Activated naive CD4-positive, alpha-beta T cell treated with anti-CD3 and anti-CD28 coated beads, Interleukin-2, amount 10 ng/mL, durations not matched to agents 7 days and 5 days (primary cell): ENCODE measurements at places on chromosomes 12 and 14.

- no peaks in the 10 kb centered on the region for H3K4me1 ChIP-seq
- H3K27me3 ChIP-seq = peaks cover 64% of the 10 kb centered on the region
- H3K4me3 ChIP-seq = no peak overlapping the region
- no peaks in the 10 kb centered on the region for H3K36me3 ChIP-seq
- no peak overlapping the region for H3K27ac ChIP-seq
- DNase-seq = no peak
Observed at GRCh38 chr14:72633551-72633950, 260.4 kb downstream of the DPF3 start.

- no peak overlapping the region for H3K4me3 ChIP-seq
- H3K27ac ChIP-seq = no peak overlapping the region
- H3K4me1 ChIP-seq = no peaks in the 10 kb centered on the region
- H3K36me3 ChIP-seq = no peaks in the 10 kb centered on the region
- H3K27me3 ChIP-seq = no peaks in the 10 kb centered on the region
Observed at GRCh38 chr14:53842938-53843337, 113.7 kb downstream of the BMP4 start.

- DNase-seq = no peak
- H3K36me3 ChIP-seq = no peaks in the 10 kb centered on the region
- no peaks in the 10 kb centered on the region for H3K27me3 ChIP-seq
Observed at GRCh38 chr12:131340616-131341210, 370.2 kb upstream of the SFSWAP start.

- no peak for DNase-seq
- H3K36me3 ChIP-seq = no peaks in the 10 kb centered on the region
- H3K27me3 ChIP-seq = peaks cover 35% of the 10 kb centered on the region
- H3K27ac ChIP-seq = no peak overlapping the region
- no peaks in the 10 kb centered on the region for H3K4me1 ChIP-seq
Observed at GRCh38 chr14:96670391-96670790, 126.8 kb upstream of the VRK1 start.

GRCh38 chr12:623172-623864, 39.9 kb downstream of the NINJ2 start:
- no peak for DNase-seq
- no peak overlapping the region for H3K4me3 ChIP-seq
- no peaks in the 10 kb centered on the region for H3K27me3 ChIP-seq
- H3K27ac ChIP-seq = no peak overlapping the region
- H3K4me1 ChIP-seq = peaks cover 53% of the 10 kb centered on the region
- no peaks in the 10 kb centered on the region for H3K36me3 ChIP-seq

- DNase-seq = no peak
- peaks cover 21% of the 10 kb centered on the region for H3K36me3 ChIP-seq
Observed at GRCh38 chr14:100281286-100282082, 24.8 kb downstream of the SLC25A29 start.

- H3K27me3 ChIP-seq = no peaks in the 10 kb centered on the region
- H3K27ac ChIP-seq = no peak overlapping the region
- H3K4me1 ChIP-seq = no peaks in the 10 kb centered on the region
- H3K36me3 ChIP-seq = peaks cover 27% of the 10 kb centered on the region
- H3K4me3 ChIP-seq = no peak overlapping the region
Observed at GRCh38 chr12:104334581-104334980, 31.0 kb downstream of the EID3 start.

DNA sequence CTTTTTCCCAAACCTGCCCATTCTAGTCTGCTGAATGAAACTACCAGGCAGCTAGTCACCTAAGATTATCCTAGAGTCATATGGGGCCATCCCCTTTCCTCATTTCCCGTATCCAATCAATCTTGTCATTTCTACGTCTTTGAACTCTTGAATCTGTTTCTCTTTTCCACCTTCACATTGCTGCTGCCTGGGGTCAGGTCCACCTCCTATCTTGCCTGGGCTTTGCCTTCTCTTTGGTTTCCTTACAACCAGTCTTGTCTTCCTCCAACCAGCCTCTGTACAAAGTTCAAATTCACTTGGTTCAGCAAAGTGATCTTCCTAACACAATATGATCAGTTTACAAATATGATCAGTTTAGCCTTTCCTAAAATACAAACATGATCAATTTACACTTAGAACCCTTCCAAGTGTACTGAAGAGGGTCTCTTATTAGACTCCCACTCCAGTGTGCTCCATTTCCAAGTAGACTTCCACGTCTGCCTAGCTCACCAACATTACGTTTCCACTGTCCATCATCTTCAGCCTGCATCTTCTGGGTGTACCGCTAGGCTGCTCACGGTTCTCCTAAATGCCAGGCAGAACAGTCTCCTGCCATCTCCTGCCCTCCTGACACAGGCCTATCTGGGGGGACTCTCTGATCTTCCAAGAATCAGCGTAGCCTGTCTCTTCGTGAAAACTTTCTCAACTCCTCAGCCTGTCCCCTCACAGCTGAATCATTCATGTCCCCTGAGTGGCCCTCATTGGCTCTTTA, 4.1 kb upstream of the ACVR1B start:
- peaks cover 5% of the 10 kb centered on the region for H3K4me1 ChIP-seq
- no peaks in the 10 kb centered on the region for H3K36me3 ChIP-seq
- DNase-seq = no peak
- no peak overlapping the region for H3K4me3 ChIP-seq
- H3K27ac ChIP-seq = no peak overlapping the region

GRCh38 chr12:4417455-4417854, 28.2 kb downstream of the FGF6 start:
- H3K27me3 ChIP-seq = peaks cover 52% of the 10 kb centered on the region
- no peak overlapping the region for H3K4me3 ChIP-seq
- H3K27ac ChIP-seq = no peak overlapping the region
- no peaks in the 10 kb centered on the region for H3K36me3 ChIP-seq

DNA sequence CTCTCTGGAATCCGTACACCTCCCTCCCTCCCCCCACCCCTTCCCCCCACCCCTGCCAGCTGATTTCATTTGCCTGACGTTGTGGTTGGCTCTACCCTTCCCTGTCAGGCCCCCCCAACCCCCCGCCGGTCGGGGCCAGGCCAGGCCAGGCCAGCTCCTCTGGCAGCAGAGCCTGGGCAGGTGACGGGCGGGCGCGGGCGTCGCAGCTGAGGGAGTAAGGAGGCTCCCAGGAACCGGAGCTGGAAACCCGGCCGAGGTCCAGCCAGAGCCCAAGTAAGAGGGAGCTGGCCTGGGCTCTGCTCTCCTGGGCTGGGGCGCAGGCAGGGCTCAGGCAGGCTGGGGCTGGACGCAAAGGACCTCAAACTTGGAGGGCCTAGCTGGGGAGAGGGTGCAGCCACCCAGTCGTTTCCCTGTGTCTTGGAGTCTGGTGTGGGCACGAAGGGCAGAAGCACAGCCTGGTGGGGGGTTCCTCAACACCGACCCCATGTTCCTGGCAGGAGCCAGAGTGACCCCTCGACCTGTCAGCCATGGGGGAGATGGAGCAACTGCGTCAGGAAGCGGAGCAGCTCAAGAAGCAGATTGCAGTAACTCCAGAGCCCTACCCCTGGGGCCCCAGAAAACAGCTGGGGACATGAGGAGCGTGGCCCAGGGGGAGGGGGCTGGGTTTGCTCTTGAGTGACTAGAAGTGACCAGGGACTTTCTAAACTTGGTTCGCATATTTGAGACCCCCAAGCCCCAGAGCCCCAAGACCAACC, at the start of gene GNB3:
Gene GNB3, plus strand, starts transcription at position 165 of the 755 bp plus-strand sequence. Its CDS starts 363 bp downstream, at position 528.
- DNase-seq = no peak
- no peaks in the 10 kb centered on the region for H3K36me3 ChIP-seq
- H3K27ac ChIP-seq = no peak within 1 kb of the TSS
- no peaks in the 10 kb centered on the region for H3K4me1 ChIP-seq
- no peak within 1 kb of the TSS for H3K4me3 ChIP-seq

DNA sequence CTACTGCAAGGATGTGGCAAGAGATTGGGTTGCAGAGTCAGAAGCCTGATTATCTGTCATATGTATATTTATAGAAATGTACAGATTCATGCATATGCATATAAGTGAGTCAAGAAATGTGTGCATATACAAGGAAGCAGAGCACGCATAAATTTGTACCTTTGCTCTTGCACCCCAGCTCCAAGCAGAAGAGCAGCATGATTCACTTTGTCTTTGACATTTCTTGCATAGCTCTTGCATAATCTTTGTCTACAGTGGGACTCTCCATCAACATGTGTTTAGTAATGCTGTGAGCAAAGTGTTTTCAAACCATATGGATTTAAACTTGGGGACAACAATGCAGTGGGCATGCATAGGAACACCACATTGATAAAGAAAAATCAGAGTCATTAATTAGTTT, 330.7 kb upstream of the DCN start:
- H3K27me3 ChIP-seq = no peaks in the 10 kb centered on the region
- no peak for DNase-seq
- no peaks in the 10 kb centered on the region for H3K36me3 ChIP-seq
- H3K4me3 ChIP-seq = no peak overlapping the region
- H3K27ac ChIP-seq = no peak overlapping the region

DNA sequence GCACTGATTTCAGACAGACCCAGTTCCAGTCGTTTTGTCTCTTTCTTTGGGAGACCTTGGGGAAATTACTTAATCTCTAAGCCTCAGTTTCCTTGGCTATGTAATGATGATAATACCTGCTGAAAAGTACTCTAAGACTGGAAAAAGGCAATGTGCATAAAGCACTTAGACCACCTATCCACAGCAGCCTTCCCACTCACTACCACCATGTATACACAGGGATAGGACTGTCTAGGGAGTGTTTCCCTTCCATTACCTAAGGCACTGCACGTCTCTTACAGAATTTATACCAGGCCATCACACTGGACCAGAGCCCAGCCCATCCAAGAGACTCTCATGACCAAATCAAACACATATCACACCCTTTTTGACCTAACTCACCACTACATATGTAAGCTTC, 6.3 kb downstream of the RPS29 start:
- peaks cover 53% of the 10 kb centered on the region for H3K4me1 ChIP-seq
- no peak overlapping the region for H3K4me3 ChIP-seq
- no peak for DNase-seq
- no peaks in the 10 kb centered on the region for H3K27me3 ChIP-seq
- peaks cover 72% of the 10 kb centered on the region for H3K36me3 ChIP-seq

DNA sequence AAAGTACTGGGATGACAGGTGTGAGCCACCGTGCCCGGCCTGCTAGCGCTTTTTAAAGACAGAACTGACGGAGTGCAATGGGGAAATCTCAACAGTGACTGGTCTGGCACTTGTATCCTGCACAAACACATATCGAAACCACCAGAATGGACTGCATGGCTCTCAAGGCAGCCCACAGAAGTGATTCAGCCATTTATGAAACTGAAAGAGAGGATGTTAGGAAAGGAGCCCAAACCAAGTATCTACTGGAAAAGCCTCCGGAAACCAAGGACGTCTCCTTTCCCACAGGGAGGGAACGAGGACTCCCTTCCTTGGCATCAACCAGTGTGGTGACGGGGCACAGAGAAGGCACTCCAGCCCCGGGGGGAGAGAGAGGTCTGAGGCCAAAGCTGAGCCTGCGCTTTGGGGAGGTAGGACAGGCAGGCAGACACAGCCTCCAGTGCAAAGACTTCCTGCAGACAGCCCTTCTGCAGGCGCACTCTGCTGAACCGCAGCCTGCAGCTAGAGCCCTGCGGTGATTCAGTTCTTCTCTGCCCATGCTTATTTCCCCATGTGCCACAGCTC, 16.5 kb downstream of the SLC15A4 start:
- DNase-seq = no peak
- peaks cover 14% of the 10 kb centered on the region for H3K4me1 ChIP-seq
- peaks cover 45% of the 10 kb centered on the region for H3K36me3 ChIP-seq
- no peaks in the 10 kb centered on the region for H3K27me3 ChIP-seq
- H3K4me3 ChIP-seq = no peak overlapping the region

DNA sequence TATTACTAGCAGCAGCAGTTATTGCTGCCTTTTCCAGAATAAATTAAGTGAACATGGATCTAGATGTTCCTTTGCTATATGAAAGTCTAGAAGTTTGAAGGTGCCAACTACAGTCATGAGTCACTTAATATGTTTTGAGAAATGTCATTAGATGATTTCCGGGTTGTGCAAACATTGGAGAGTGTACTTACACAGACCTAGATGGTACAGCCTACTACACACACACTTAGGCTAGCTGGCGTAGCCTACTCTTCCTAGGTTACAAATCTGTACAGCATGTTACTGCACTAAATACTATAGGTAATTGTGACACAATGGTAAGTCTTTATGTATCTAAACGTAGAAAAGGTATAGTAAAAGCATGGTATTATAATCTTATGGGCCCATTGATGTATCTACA, 368.1 kb downstream of the PDZRN4 start:
- no peaks in the 10 kb centered on the region for H3K36me3 ChIP-seq
- no peak overlapping the region for H3K4me3 ChIP-seq
- no peak for DNase-seq
- H3K27ac ChIP-seq = no peak overlapping the region
- H3K4me1 ChIP-seq = no peaks in the 10 kb centered on the region

DNA sequence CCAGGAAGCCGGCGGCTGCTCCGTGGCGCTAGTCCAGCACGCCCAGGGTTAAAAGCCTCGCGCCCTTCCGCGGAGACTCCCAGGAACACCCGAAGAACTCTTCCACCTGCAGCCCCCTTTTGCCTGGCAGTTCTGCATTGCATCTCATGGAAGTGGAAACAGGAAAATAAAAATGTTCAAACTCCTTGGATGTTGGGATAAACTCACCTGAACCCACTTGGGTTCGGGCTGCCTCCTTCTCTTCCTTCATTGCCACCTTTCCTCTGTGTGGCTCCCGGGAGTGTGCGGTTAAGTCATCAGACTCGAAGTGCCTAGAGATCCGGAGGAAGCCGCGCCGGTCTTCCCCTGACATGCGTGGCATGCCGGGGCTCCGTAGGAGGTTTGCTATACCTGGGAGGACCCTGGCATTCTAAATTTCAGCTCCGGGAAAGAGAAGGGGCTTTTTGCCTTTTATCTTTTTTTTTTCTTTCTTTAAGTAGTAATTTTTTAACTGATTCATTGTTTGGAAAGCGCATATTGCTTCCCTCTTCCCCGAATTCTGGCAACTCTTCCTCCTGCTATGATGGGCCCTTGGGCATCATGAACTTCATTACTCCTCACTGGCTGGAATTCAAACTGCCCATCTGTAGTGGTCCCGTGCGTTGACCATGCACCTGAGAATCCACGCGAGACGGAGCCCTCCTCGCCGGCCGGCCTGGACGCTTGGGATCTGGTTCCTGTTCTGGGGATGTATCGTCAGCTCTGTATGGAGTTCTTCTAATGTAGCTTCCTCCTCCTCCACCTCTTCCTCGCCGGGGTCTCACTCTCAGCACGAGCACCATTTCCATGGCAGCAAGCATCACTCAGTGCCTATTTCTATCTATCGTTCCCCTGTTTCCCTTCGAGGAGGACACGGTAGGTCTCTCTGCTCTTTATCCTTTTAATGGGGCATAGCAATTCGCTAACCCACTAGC, 931.4 kb downstream of the DIO2 start:
- H3K4me3 ChIP-seq = no peak overlapping the region
- peaks cover 6% of the 10 kb centered on the region for H3K36me3 ChIP-seq
- peak overlapping the region; percentile 42 for H3K27ac ChIP-seq
- peaks cover 2% of the 10 kb centered on the region for H3K4me1 ChIP-seq

GRCh38 chr12:60174476-60174875, 578.6 kb downstream of the SLC16A7 start:
- no peaks in the 10 kb centered on the region for H3K27me3 ChIP-seq
- no peaks in the 10 kb centered on the region for H3K36me3 ChIP-seq
- H3K27ac ChIP-seq = no peak overlapping the region
- no peak overlapping the region for H3K4me3 ChIP-seq
